ENCODE measurements at places on chromosomes 5 and 9. TPM values are rescaled to one million over a fixed set of nuclear protein-coding genes. Genes with fewer than 3 reads are reported as not detected.

Gene PCDHGC5
- 2.7 TPM for total RNA-seq

- no peak for DNase-seq
Observed at GRCh38 chr9:135797507-135798262, 95.7 kb downstream of the KCNT1 start.

Gene PCDHGA7
- total RNA-seq = 4.1 TPM

- DNase-seq = no peak
Observed at GRCh38 chr9:131727795-131728545, 11.9 kb downstream of the RAPGEF1 start.

Gene CENPK
- 4.9 TPM for total RNA-seq

Data from prostate gland (tissue), 2 donors.